CD4-positive, alpha-beta T cell treated with Interleukin-6 at 100 ng/mL for 8 hours (primary cell): ENCODE measurements at places on chromosomes 11 and 22.

DNA sequence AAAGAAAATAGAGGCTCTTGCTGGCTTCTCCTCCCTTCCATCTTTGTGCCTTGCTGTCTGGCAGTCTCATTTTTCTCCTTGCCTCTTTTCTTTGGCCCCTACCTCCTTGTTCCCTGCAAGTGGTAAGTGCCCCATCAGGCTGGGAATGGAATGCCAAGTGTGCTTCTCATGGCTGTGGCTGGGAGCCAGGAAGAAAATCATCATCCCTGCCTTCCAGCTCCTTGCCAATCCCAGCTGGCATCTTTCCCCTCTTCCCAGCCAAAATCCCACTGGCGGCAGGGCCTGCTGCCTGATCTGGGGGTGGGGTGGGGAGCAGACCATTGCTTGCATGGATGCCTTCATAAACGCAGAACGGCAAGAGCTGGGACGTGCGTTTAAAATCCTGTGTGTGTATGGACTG lies 27.0 kb upstream of the SLC25A18 start:
- no peak for DNase-seq

GRCh38 chr11:120011836-120012235 lies 126.1 kb downstream of the TRIM29 start:
- no peak for DNase-seq

GRCh38 chr11:22583963-22584492 lies 41.6 kb downstream of the FANCF start:
- no peak for DNase-seq

- DNase-seq: no peak
Measured at GRCh38 chr11:8357891-8358566, 94.4 kb upstream of the LMO1 start.

DNA sequence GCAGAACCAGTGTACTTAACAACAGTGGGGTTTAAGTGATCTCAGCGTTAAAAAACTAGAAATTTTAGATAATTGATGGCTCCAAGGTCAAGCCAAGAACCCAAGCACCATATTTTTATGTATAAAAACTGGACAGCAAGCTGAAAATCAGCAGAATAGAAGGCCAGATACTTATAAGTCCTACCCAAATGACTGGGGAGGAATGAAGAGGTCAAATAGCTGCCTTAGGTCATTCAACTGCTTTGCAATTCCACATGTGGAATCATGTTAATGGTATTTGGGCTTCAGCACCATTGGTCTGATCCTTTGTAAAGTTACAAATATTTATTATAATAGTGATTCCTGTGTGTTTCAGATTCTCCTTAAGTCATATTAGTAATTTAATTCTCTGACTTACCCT lies 108.4 kb downstream of the FAT3 start:
- DNase-seq: no peak

DNA sequence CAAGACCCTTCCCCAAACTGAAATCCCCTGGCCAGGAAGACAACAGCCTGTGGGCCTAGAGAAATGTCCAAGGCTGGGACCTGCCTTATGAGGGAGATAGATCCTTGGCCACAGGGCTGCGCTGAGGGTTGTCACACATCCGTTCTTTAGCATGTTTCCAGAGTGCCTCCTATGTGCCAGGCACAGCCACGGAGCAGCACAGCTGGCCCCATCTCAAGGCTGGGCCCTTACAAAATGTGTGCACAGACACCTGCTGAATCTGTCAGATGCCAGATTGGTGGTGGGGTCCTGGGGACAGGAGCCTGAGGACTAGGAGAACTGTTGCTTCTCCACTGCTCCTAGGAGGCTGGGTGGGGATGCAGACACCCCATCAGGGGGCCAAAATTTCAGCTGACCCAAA lies 11.2 kb downstream of the GRIK4 start:
- DNase-seq: no peak

- no peak for DNase-seq
Measured at GRCh38 chr11:27497284-27497866, 9.2 kb downstream of the LIN7C start.

- DNase-seq: no peak
Measured at GRCh38 chr22:19823902-19824211, 30.8 kb downstream of the GNB1L start.

DNA sequence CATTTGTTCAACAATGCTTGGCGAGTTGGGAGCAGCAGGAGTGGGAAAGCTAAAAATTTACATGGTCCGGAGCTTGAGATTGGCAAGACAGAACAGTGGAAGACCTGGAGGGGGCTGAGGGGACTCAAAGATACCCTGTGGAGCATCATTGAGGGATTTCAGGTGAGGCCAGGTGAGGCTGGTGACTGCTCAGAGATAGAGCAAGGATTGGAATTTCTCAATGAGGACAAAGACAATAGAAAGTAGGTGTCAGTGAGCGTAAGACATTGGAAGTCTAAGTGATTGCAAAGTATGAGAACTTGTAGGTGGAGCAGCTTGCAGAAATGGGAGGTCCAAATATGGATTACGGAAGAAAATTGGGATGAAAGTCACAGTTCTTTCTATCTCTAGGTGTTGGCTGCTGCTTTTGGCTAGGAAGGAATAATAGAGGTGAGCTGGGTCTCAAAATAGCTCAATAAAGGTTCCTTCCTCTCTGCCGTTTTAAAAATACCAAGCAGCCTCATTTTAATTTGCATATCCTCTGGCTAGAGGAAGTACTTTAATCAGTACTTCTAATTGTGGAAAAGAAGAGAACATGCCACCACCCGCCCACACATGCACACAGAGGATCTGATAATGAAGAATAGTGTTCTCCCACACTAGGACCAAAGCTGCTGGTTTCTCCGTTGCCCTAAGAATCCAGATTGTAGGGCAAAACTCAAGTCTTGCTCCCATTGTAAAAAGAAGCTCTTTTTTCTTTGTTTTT lies 41.8 kb upstream of the SORL1-AS1 start:
- DNase-seq: peak; percentile 29

- no peak for DNase-seq
Measured at GRCh38 chr11:97742717-97743116, 1278.0 kb upstream of the CNTN5 start.

DNA sequence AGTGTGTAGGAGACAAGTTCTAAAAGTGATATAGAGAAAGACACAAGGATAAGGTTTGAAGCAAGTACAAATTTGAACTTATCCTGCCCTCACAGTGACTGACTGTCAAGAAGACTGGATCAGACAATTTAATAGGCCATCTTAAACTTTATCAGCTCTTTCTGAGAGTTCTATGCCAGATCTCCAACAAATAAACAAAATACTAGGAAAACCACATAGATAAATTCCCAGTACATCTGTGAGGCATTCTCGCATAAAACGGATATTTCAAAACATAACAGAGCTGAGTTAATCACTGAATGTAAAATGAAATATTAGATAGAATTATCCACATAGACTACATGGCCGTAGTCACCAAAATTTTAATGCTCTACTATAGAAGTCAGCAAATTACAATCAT lies 120.9 kb upstream of the LUZP2 start:
- DNase-seq: no peak

DNA sequence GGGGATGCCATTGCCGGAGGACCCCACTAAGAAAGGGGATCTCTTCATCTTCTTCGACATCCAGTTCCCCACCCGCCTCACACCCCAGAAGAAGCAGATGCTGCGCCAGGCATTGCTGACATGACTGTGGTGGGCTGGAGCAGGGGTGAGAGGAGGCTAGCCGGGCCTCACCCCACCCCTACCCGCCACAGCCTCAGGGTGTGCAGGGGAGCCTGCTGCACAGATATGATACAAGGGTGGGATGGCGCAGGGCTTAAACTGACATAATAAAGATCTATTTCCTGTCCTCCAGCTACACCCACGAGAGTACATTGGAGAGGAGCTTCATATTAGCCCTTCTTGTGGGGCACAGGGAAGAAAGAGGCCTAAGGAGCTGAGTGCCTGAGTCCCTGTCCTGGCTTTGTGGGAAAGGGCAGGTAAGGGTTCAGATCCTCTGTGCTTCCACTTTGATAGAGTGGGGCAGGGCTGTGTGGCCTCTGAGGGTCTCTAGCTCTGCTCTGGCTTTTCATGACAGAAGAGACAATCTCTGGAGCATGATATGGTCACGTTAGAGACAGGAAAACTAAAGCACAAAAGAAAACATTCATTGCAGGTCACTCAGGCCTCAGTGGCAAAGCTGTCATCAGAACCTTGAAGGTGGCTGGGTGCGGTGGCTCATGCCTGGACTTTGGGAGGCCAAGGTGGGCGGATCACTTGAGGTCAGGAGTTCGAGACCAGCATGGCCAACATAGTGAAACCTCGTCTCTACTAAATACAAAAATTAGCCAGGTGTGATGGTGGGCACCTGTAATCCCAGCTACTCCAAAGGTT lies 12.4 kb downstream of the UCP2 start:
- DNase-seq: peak; percentile 45

GRCh38 chr11:120124355-120124754 lies 13.6 kb downstream of the TRIM29 start:
- no peak for DNase-seq

GRCh38 chr11:24637520-24637919 lies 140.7 kb downstream of the LUZP2 start:
- DNase-seq: no peak

DNA sequence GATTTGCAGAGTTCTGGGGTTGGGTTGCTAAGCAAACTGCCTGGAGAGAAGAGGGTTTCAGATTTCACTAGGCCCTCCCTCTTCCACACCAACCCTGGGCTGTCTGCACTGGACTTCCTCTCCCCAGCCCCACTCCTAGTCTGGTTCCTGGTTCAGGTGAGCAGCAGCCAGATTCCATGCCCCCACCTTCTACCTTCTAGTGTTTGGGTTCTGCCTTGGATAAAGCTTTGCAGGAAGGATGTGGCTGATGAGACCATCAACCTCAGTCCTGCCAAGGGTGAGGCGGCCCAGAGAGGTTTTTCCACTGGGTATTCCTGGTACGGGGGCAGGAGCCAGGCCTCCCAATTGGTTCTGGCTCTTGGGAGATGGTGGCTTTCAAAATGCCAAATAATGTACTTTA lies 68.3 kb downstream of the BCR start:
- DNase-seq: no peak

DNA sequence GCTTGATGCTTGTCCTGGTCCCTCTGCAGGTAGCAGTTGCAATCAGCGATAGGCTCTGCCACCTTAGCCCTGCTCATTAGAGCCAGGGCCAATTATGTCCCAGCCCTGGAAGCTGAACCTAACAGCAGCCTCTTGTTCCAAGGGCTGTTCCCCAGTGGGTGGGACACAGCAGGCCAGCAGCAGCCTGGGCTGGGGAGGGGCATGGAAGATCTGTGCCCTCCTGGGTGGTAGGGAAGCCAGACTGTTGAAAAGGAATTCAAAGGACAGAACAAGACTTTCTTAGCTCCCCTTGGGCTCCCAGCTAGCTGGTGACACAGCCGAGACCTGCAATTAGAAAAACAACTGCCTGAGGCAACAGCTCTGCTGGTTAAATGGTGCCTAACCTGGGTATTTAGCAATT lies 17.4 kb downstream of the DRD2 start:
- no peak for DNase-seq

GRCh38 chr11:102046841-102047240 lies 396 bp upstream of the CFAP300 start:
- no peak for DNase-seq

DNA sequence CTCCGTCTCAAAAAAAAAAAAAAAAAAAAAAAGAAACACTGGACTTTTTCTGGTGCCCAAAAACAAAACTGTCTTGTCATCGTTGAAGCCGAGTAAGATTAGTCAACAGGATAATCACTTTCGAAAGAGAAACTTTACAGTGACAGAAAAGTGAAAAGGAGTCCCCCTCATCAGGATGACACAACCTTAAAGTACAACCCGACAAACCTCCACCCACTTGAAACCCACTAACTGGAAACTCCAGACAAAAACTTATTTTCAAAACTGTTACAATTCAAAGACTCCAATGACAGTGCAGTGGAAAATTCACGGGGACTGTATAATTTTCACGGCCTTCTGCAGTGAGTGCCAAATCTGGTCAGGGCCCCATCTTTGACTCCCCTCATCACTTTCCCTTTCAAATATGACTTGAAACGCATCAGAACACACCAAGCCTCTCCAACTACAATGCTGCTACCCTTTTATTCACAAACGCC lies 1.3 kb downstream of the DENND5A start:
- peak; percentile 29 for DNase-seq

GRCh38 chr11:57597461-57597915 lies at the start of gene SERPING1:
TSS of gene SERPING1 (plus strand) at chr11:57597685. CDS start at chr11:57598271, 586 bp downstream.
- DNase-seq: no peak

DNA sequence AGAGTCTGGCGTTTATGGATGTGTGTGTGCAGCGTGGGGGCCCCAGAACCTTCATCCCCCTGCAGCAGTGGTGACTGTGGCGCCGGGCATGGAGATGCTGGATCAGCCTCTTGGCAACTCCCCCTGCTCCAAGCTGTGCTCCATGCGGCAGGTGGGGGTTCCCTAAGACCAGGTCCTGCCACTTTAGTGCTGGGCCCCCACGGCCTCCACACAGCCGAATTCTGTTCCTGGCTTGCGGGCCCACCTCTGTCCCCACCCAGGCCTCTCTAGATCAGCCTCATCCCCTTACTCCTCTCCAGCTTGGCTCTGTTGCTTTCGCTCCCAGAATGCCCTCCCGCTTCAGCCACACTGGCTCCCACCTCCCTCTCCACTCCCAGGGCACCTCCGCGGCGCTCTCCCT lies 59.6 kb downstream of the TRMU start:
- no peak for DNase-seq

DNA sequence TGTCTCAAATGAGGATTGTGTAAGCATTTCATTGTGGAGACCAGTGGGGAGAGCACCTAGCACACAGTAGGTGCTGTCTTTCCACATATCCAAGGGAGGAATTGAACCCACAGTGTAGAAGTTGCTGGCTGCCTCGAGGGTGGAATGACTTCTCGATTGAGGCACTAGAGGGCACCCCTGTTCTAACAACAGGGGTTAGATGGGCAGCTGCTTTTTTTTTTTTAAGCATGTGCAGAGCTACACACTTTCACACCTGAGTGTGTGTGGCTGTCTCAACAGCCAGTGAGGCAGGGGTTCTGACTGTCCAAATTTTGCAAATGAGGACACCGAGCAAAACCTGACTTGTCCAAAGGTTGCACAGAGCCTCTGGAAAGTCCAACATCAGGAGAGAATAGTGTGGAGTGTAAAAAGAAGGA lies 118.2 kb upstream of the CRYBB3 start:
- peak; percentile 64 for DNase-seq

- no peak for DNase-seq
Measured at GRCh38 chr11:17252704-17253103, 23.8 kb upstream of the NUCB2 start.

GRCh38 chr22:32534252-32535235 lies 59.9 kb downstream of the FBXO7 start:
- DNase-seq: no peak

DNA sequence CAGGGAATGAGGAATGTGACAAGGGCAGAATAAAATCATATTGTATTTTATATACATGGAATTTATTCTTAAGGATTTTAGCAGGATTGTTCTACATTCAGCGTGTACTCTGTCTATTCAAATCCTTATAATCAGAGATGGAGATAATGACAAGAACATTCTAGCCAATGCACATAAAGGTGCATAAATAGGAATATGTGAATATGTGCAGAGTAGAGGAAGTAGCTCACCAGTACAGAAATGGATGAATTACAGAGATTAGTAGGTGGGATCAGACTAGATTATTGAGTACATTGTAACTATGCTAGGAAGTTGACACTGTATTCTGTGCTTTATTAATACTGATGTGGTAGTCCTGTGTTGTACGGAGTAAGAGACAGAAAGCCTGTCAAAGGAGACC lies 1308.8 kb downstream of the FAM181B start:
- DNase-seq: no peak

- DNase-seq: no peak
Measured at GRCh38 chr22:37208401-37209139, 3.7 kb downstream of the SSTR3 start.
